ENCODE measurements at places on chromosomes 1 and 21.
A peak's percentile ranks its signal among the peaks of the same experiment; 100 is the strongest.

- DNase-seq, result no peak
These were observed 302.4 kb downstream of the PTGER3 start for GRCh38 chr1:70745199-70745598.

- DNase-seq, result no peak
These were observed 135.4 kb upstream of the DUSP10 start for GRCh38 chr1:221877311-221877710.

- no peak for DNase-seq
These were observed 247.5 kb downstream of the NRIP1 start for GRCh38 chr21:14817311-14817710.

DNA sequence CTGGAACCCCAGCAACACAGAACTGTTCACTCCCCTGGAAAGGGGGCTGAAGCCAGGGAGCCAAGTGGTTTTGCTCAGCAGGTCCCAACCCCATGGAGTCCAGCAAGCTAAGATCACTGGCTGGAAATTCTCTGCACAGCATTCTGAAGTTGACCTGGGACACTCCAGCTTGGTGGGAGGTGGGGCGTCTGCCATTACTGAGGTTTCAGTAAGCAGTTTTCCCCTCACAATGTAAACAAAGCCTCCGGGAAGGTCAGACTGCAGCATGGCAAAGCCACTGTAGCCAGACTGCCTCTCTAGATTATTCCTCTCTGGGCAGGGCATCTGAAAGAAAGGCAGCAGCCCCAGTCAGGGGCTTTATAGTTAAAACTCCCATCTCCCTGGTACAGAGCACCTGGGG lies 59.7 kb downstream of the INKA2 start:
- no peak for DNase-seq

GRCh38 chr1:8810987-8811386 lies 6.5 kb downstream of the RERE start:
- DNase-seq, result no peak

GRCh38 chr1:53687901-53688300 lies 51.1 kb downstream of the GLIS1 start:
- DNase-seq, result no peak

GRCh38 chr1:3389093-3389833 lies 65.2 kb upstream of the ARHGEF16 start:
- no peak for DNase-seq

DNA sequence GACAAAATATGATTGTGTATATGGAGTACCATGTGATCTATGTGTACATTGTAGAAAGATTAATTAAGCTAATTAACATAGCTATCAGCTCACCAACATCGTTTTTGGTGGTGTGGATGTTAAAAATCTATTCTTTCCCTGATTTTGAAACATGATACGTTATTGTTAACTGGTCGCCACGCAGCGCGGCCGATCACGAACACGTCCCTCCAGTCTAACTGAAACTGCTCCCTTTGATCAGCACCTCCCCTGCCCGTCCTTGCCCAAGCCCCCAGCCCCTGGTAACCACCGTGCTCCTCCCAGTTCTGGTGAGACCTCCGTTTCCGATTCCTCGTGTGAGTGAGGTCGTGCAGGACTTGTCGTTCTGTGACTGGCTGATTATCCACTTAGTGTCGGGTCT lies 67.0 kb downstream of the AGPAT3 start:
- no peak for DNase-seq

DNA sequence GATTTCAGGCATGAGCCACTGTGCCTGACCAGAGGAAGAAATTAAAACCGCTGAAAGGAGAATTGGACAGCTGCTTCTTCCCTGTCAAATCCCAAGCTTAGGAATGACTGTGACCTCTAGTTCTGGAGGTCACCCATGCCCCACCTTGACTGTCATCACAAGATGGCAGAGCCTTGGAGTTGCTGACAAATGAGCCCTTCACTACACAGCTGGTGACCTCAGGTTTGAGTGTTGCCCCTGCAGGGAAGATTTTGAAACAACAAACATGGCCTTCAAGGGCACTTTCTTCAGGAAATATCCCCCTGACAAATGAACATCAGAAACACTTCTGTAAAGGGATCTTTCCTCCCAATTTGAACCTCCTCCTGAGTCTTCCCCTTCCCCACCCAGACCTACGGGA lies 6.9 kb upstream of the SLC45A3 start:
- DNase-seq, result no peak

DNA sequence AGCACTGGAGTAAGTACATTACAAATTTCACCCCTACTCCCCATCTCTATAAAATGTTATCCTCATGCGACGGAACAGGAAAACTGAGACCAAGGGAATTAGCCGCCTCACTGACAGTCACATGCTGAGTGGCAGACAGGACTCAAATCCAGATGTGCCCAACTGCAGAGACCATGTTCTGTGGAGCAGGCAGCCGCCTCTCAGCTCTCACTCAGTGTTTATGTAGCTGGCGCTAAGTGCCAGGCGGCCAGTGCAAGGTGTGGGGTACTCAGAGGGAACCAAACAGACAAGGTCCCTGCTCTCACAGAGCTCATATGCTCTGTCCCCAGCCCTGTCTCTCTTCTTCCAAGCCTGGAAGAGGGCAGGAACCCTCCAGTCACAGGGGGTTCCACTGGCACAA lies 5.1 kb downstream of the CAPZB start:
- DNase-seq, result no peak

DNA sequence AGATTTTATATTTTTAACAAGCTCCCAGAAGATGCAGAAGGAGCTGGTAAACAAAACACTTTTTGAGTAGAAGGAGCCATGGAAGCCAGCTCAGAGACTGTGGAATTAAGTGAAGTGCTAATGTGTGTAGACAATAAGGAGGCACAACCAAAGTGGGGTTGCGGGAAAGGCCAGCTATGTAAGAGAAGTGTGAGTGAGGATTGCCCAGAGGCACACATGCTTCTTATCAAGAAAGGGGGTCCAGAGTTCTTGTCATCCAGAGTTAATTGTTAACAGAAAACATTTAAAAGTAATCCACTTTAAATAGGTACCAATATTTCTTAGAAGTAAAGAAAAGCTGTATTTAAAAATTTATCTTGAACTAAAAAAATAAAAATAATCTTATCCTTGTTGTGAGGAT lies 136.8 kb downstream of the OLFM3 start:
- DNase-seq, result no peak

- peak; percentile 20 for DNase-seq
These were observed 9.3 kb upstream of the FCAMR start for GRCh38 chr1:206979379-206980043.

DNA sequence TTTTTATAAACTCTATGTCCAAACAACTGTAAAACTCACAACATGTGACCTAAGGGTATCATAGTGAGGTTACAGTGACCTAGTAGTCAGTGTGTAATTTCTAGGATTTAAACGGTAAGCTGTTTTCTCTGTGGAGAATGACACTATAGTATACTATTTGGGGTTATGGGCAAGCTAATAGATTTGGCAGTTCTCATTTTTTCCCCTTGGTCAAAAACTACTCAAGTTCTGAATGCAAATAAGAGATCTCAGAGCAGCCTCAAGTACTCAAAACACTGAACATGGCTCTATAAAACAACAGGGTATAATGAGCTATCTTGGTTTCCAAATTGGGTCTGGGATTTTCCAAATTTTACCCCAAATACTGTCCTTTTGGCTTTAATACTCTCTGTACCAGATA lies 88.5 kb upstream of the HMCN1 start:
- DNase-seq, result peak; percentile 27

- no peak for DNase-seq
These were observed 16.6 kb downstream of the TEX35 start for GRCh38 chr1:178529364-178530036.

- DNase-seq, result no peak
These were observed at the start of gene EDN2 for GRCh38 chr1:41484402-41485241. Gene EDN2, minus strand, starts transcription at chr1:41484683. Its CDS starts 82 bp downstream, at chr1:41484601.

DNA sequence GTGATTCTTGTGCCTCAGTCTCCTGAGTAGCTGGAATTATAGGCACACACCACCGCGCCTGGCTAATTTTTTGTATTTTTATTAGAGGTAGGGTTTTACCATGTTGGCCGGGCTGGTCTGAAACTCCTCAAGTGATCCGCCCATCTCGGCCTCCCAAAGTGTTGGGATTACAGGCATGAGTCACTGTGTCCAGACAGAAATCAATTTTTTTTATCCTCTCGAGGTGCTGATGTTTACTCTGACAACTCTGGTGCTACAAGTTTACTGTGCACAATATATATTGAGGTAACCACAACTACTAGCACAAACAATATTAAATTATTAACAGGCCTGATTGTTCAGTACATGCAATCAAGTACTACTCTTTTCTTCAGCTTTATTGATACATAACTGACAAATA lies 39.7 kb downstream of the F13B start:
- DNase-seq, result no peak

- DNase-seq, result peak; percentile 43
These were observed 29.2 kb upstream of the CNTN2 start for GRCh38 chr1:205013683-205014367.

DNA sequence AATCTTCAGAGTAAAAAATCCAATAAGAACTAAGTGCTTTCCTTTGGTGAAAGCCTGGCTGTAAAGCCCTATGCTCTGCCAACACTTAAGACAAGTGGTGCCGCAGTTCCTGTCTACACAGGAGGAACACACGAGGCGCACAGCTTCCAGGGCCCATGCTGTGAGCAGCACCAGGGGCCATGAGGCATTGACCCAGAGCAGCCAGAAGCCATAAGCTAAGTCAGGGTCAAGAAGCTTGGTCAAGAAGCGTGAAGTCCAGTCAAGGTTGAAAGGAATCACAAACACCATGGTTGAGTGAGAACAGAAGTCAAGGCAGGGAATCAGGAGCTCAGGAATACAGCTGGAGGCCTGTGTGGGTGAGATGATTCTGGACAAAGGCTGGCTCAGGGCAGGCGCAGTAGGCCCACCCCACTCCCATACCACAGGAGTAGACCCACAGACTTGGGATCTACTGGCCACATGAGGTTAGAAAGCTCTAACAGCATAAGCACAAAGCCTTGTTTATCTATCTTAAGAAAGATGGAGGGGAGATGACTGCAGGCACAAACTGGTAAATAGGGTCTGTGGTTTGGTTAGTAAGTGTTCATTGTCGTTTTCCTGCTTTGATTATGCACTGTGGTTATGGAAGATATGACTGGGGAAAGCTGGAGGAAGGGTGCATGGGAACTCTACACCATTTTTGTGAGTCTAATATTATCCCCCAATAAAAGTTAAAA lies 42.9 kb upstream of the RCAN3 start:
- DNase-seq, result no peak

DNA sequence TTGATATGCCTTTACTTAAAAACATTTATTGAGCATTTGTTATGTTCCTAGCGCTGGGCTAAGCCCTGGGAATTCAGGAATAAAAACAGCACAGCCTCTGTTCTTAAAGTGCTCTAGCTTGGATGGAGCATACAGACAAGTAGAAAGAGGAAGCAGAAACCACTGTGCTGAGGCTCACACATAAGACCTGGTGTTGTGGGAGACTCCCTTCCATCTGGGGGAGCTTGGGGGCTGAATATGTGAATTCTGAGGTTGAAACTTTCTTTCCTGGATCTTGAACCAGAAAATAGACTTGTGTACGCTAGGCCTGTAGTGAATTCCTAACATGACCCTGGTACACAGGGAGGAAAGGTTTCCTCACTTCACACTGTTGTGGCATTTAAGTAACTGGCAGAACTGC lies 209.9 kb downstream of the ZNF326 start:
- no peak for DNase-seq

- no peak for DNase-seq
These were observed 26.5 kb downstream of the CAMK1G start for GRCh38 chr1:209609791-209610630.

GRCh38 chr1:89812992-89813391 lies 7.8 kb upstream of the LRRC8D start:
- no peak for DNase-seq

GRCh38 chr21:45294509-45295291 lies 7.0 kb upstream of the POFUT2 start:
- DNase-seq, result peak; percentile 99

DNA sequence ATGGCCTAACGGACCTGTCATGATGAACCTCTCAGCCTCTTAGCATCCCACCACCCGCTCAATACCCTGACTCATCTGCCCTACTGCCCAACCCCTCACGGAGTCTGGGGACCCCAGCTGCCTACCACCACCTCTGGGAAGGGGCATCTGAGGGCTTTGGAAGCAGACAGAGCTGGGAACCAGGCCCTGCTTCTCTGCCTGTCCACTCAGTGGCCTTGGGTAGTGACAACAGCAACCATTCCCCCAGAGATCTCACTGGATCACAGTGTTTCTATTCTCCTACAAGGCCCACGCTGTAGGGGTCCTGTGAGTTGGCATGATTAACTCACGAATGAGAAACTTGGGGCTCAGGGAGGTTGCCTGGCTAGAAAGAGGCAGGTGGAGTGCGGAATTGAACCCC lies 32.5 kb upstream of the DMBX1 start:
- no peak for DNase-seq

DNA sequence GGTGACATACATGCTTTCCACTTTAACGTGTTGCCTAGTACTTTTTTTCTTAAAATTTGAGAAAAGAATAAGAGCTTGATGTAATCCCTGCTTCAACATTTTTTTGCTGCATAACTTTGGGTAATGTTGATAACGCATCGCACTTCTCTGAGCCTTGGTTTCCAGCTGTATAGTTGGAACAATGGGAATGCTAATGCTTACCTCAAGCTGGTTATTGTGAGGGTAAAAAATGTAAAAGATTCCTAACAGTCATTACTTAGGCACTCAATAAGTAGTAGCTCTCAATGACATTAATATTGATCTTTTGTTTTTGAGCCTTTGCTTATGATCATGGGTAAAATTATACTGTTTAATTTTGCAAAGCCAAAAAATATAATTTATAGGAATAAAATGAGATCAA lies 683.3 kb upstream of the CXADR start:
- no peak for DNase-seq

GRCh38 chr1:7430691-7431090 lies 340.4 kb upstream of the VAMP3 start:
- DNase-seq, result no peak

GRCh38 chr1:94795434-94795833 lies 24.7 kb upstream of the SLC44A3 start:
- DNase-seq, result no peak

- peak; percentile 50 for DNase-seq
These were observed 28.9 kb downstream of the ODR4 start for GRCh38 chr1:186404454-186405051.

DNA sequence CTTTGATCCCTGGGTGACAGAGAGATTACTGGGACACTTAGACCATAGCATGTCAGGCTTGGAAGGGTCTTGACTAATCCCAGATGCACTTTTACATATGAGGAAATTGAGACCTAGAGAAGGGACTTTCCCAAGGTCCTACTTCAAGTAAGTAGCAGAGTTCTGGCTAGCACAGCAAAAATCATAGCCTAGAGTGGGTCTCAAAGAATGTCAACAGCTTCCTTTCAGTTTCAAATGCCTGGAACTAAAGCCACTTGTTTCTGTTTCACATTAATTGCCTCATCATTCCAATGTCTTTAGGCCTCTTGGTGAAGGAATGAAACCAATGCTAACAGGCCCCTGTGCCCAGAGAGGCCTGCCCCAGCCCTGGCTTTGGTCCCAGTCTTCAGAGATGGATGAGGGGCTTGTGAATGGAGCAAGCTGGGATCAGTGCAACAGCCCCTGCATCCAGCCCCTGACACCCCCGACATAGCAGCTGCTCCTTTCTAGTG lies 26.6 kb downstream of the ATF3 start:
- peak; percentile 39 for DNase-seq

- no peak for DNase-seq
These were observed 107.0 kb downstream of the NRIP1 start for GRCh38 chr21:14957836-14958235.

Data from astrocyte (in vitro differentiated cells and primary cell).